ENCODE measurements at places on chromosomes 2 and 18. TPM values are rescaled to one million over a fixed set of nuclear protein-coding genes. Genes with fewer than 3 reads are reported as not detected.

Gene CLEC4F
- total RNA-seq = not detected

GRCh38 chr18:21265971-21266673, 24.1 kb downstream of the GREB1L start:
- peaks cover 72% of the 10 kb centered on the region for H3K4me1 ChIP-seq
- no peak for DNase-seq
- H3K36me3 ChIP-seq = no peaks in the 10 kb centered on the region

DNA sequence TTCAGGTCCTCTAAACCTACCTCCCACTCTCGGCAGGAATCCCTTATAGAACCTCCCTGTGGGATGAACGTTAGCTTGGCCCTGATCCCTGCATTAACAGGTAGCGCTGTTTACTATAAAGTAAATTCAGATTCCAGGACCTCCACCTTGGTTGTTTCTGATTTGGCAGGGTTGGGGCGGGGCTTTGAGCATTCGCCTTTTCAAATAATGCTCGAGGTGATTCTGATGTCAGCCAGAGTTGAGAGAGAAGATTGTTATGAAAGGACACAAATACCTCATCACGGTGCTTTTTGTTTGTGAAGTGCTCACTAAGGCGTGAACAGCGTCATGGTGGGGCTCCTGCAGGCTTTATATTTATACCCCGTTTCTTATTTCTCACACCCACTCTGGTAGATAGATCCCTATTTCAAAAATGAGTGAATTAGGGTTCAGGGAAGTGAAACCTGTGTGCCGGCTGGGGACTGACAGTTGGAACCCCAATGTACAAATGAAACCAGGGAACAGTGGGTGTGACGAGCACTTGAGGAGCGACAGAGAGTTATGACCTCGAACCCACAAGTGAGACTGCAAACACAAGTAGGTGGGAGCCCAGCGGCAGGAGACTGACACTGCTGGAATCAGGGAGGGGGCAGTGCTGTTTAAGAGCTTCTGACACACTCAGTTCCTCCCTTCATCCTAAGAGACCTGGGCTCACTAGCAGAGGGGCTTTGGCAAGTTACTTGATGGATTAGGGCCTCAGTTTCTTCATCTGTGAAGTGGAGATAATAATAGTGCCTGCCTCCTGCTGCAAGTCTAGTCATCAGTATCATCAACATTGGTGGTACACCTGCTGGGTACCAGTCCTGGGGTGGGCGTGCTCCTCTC, 14.2 kb upstream of the CXCR4 start:
- peaks cover 14% of the 10 kb centered on the region for H3K4me1 ChIP-seq
- H3K27ac ChIP-seq = no peak overlapping the region
- H3K4me3 ChIP-seq = no peak overlapping the region
- no peaks in the 10 kb centered on the region for H3K27me3 ChIP-seq
- H3K36me3 ChIP-seq = no peaks in the 10 kb centered on the region

Gene MOGAT1
- not detected for total RNA-seq

DNA sequence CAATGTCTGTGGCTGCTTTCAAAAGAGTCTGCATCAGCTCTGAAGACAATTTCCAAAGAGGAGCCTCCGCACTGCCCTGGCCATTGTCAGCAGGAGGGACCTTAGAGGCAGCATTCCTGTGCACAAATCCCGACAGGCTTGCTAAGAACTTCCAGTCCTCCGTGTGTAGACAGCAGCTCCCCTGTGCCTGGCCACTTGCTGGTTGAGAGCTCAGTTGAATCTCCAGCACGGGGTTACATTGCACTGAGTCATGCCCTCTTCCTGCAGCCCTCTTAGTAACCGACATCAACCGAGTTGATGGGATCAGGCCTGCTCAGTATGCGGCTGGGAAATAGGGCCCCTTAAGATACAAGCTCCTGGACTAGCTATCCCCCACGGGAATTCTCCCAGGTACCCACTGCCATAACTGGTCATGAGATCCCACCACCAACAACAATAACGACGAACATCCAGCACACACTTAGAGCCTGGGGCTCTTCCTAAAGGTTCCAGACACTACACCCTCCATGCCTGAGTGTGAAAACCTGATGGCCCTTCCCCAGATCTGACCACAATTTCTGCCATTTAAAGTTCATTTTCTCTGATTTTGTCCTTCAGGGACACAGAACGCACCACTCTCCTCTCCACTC, 12.0 kb downstream of the ATP6V1B1 start:
- no peak for DNase-seq
- H3K27ac ChIP-seq = no peak overlapping the region
- no peak overlapping the region for H3K4me3 ChIP-seq
- no peaks in the 10 kb centered on the region for H3K36me3 ChIP-seq

DNA sequence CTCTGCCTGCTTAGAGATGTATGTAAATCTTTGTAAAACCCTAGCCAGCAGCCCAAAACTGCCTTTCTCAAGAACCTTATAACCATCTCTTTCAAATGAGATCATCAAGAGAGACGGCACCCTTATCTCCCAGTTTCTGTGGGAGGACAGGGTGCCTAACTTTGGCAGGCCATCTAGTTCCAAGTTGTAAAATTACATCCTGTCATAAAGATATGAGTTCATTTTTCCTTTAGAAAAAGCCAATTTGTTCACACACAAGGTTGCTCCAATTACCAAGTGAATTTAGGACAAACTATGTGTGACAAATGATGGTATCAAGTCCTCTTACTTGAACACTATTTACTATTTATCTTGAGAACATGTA, 65.3 kb downstream of the MEMO1 start:
- H3K27me3 ChIP-seq = no peaks in the 10 kb centered on the region
- no peaks in the 10 kb centered on the region for H3K4me1 ChIP-seq
- H3K4me3 ChIP-seq = no peak overlapping the region
- no peak overlapping the region for H3K27ac ChIP-seq

DNA sequence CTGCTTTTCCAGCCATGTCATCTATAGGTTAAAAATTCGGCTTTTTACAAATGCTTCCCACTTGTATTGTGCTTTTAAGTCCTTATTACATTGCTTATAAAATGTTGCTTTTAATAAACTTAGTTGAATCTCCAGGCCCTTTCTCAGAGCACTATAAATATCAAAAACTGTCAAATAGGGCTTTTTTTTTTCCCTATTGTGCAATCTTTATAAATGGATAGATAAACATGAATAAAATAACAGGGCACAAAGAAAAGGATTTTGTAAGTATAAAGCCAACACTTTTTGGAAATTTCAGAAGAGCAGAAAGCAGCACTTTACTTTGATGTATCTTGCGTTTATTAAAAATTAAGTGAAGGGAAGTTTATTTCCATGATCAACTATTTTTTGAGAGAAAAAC, 107.5 kb upstream of the CDCA7 start:
- H3K4me3 ChIP-seq = no peak overlapping the region
- DNase-seq = no peak
- peaks cover 3% of the 10 kb centered on the region for H3K36me3 ChIP-seq
- H3K27ac ChIP-seq = no peak overlapping the region

DNA sequence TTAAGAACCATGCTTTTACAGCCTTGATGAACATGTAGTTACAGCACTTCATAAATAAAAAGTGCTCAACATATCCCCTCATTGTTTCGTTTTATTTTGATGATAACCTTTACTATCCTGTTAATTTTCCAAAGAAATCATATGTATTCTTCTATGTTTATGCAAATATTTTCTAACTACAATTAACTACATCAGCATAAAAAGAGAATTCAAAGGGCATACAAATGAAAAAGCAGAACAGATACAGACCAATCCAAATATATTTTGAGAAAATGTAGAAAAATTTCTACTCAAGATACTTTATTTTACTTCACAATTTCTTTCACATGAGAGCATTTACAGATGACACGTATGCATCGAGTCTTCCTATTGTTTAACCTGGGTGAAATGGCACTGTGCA, 69.1 kb downstream of the MBD2 start:
- H3K36me3 ChIP-seq = peaks cover 28% of the 10 kb centered on the region
- H3K27me3 ChIP-seq = no peaks in the 10 kb centered on the region
- no peak for DNase-seq
- no peak overlapping the region for H3K4me3 ChIP-seq

DNA sequence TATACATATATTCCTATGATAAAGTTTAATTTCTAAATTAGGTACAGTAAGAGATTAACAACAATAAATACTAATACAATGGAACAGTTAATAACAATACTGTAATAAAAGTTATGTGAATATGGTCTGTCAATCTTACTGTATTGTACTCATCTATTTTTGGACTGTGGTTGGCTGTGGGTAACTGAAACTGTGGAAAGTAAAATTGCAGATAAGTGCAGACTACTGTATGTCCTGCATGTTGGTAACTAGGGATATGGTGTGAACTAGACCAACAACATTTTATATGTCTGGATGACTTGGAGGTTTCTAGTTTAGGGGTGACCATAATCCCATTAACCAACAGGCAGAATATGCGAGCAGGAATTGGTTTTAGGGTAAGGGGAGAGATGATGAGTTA, 23.3 kb downstream of the PHLPP1 start:
- peaks cover 35% of the 10 kb centered on the region for H3K4me1 ChIP-seq
- DNase-seq = no peak
- H3K27ac ChIP-seq = no peak overlapping the region
- H3K27me3 ChIP-seq = no peaks in the 10 kb centered on the region

Gene IL1R1
- not detected for total RNA-seq

DNA sequence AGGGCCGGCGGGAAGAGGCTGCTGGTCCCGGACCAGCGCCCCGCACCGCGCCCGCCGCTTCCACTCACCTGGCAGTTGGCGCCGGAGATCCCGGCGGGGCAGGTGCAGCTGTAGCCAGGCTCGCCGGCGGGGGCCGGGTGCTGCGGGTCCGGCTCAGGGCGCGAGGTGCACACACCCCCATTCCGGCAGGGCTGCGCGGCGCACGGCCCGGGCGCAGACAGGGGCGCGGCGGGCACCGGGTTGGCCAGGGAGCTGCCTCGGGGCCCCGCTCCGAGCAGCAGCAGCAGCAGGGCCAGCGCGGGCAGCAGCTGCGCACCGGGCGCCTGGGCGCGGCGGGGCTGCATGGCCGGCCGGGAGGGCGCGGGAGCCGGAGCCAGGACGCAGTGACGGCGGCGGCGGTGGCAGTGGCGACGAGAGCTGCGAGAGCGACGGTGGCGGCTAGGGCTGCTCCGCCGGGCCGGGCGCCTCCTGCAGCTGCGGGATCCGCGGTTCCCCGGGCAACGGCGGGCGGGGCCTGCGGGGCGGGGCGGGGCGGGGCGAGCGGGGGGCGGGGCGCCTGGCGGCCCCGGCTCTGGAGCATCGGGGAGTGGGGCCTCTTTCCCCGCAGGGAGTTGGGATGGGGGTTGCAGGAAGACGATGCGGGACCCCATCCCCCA, at the start of gene DNER:
Gene DNER, minus strand, starts transcription at position 476 of the 656 bp plus-strand sequence. Its CDS starts 132 bp downstream, at position 344.
- peak; percentile 47 for DNase-seq
- H3K27me3 ChIP-seq = peaks cover 88% of the 10 kb centered on the region
- peaks cover 8% of the 10 kb centered on the region for H3K4me1 ChIP-seq
- no peak within 1 kb of the TSS for H3K27ac ChIP-seq
- no peaks in the 10 kb centered on the region for H3K36me3 ChIP-seq

- no peaks in the 10 kb centered on the region for H3K4me1 ChIP-seq
- H3K27ac ChIP-seq = no peak overlapping the region
Observed at GRCh38 chr18:21203126-21203525, 38.9 kb upstream of the GREB1L start.

DNA sequence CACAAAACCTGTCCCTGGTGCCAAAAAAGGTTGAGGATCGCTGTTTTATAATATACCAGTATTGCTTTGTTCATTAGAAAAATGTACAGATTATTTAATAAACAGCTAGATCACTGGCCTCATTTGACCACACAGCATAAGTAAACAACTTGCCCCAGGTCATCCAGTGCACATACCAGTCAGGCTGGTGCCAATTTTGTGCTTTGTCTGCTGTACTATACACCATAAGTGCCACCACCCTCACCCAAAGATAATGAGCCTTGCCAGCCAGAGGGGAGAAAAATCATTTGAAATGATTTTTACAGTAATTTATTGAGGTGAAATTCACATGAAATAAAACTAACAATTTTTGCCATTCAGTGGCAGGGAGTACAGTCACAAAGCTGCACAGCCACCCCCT, 202.2 kb upstream of the TWIST2 start:
- H3K4me1 ChIP-seq = peaks cover 17% of the 10 kb centered on the region
- no peak overlapping the region for H3K4me3 ChIP-seq

DNA sequence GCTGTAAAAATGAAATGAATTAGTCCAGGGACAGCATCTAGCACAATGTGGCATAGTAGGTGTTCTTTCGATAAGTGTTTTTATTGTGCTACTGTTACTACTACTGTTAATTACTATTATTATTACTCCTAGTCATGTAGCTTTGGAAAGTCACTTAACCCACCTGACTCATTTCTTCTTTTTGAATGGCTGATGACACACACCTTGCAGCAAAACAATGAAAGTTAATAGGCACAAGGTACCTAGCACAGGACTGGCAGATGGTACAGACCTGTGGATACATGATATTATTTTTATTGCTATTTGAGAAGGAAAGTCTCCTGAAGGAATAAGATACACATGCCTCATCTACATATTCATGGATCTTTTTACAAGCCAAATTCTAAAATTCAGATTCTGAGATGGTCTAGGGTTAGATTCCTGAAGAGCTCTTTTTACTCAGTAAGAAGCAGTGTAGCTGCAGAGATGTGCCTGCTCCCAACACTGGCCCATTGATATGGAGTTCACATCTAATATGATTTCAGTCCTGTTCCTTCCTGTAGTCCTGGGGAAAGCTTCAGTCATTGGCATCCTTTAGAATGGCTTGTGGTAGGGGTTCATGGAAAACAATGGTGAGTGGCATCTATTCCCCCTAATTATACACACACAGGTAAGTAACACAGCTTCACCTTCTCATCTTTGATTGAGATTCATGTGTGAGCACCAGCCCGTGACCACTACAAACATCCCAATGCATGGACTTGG, 7.9 kb upstream of the ERMN start:
- H3K36me3 ChIP-seq = no peaks in the 10 kb centered on the region
- no peak overlapping the region for H3K27ac ChIP-seq
- no peak for DNase-seq
- no peak overlapping the region for H3K4me3 ChIP-seq

DNA sequence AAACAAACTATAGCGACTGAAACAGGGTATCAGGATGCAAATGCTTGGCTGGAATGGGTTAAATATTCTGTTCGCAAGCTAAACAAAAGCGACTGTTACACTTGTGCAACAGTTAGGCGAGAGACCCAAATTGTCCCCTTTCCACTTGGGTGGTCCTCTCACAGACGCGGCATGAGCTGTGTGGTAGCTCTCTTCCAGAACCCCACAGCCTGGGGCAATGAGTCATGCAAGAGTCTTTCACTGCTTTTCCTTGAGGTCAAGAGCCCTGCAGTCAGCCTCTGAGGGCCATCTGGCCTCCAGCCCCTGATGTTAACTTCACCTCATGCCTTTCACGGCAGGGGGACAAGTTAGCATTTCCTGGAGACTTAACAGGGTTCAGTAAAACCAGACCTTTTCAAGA, 25.7 kb downstream of the SULT1C4 start:
- H3K4me3 ChIP-seq = no peak overlapping the region
- H3K27ac ChIP-seq = peak overlapping the region; percentile 84
- no peaks in the 10 kb centered on the region for H3K27me3 ChIP-seq
- DNase-seq = peak; percentile 30
- peaks cover 11% of the 10 kb centered on the region for H3K4me1 ChIP-seq

DNA sequence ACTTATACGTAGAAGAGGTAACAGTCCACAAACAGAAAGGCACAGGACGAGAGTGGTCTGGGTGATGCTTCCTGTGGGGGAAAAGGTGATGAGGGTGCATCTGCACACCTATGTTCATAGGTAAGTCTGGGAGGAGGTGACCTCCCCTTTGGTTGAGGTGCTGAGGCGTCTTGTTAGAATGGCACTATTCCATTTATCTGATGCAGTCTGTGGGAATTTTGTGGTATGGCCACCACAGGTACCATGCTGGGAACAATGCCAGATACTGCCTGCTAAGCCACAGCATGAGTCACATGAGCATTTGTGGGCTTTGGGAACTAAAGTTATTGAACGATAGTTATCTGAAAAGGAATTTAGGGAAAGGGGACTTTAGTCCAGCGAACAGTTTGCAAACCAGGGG, 27.9 kb downstream of the IL37 start:
- H3K4me3 ChIP-seq = no peak overlapping the region
- peaks cover 24% of the 10 kb centered on the region for H3K27me3 ChIP-seq
- no peak overlapping the region for H3K27ac ChIP-seq
- no peak for DNase-seq
- no peaks in the 10 kb centered on the region for H3K4me1 ChIP-seq
- no peaks in the 10 kb centered on the region for H3K36me3 ChIP-seq
